ENCODE measurements at places on chromosomes 7 and 10.

- DNase-seq = no peak
Observed at GRCh38 chr7:42175834-42176723, 60.9 kb downstream of the GLI3 start.

GRCh38 chr10:75466886-75467285, 35.5 kb downstream of the LRMDA start:
- DNase-seq = no peak

DNA sequence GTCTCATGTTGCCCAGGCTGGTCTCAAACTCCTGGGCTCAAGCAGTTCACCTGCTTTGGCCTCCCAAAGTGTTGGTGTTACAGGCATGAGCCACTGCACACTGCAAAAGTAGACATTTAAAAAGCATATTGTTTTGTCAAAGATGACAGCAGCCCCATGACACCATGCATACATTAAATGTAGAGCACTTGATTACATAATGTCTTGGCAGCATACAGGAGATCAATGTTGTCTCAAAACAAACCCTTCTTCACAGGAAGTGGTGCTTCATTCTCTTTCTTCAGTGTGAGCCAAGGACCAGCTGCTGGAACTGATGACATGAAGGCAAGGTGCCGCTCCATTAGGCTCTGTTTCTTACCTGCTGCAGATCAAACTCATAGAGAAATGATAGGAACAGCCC, 218.4 kb downstream of the KLF6 start:
- DNase-seq = peak; percentile 17

- no peak for DNase-seq
Observed at GRCh38 chr10:73648975-73649829, 6.6 kb downstream of the SYNPO2L start.

- DNase-seq = no peak
Observed at GRCh38 chr7:90768301-90768700, 172.2 kb downstream of the CDK14 start.

GRCh38 chr10:1367938-1368841, 312.0 kb downstream of the WDR37 start:
- DNase-seq = no peak

- no peak for DNase-seq
Observed at GRCh38 chr10:70430493-70431445, 10.7 kb downstream of the NODAL start.

GRCh38 chr7:157735826-157736225, 399.0 kb downstream of the DNAJB6 start:
- no peak for DNase-seq

GRCh38 chr10:70907637-70908405, 19.5 kb upstream of the PCBD1 start:
- DNase-seq = no peak

DNA sequence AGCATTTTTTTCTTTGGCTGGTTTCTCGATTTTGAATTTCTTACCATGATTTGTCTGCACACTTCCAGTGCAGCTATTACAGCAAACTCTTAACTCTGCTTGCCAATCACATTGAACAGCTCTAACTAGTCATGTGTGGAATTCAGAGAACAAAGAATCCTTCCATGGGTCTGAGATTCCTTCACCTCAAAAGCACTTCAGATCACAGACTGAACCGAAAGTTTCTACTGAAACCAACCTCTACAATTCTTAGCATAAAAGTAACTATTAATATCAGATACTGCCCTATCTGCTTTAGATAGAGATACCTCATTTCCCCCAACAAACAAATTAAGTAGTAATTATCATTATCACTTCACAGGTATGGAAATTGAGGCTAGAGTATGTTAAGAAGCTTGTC, 56.5 kb upstream of the SP4 start:
- DNase-seq = no peak

DNA sequence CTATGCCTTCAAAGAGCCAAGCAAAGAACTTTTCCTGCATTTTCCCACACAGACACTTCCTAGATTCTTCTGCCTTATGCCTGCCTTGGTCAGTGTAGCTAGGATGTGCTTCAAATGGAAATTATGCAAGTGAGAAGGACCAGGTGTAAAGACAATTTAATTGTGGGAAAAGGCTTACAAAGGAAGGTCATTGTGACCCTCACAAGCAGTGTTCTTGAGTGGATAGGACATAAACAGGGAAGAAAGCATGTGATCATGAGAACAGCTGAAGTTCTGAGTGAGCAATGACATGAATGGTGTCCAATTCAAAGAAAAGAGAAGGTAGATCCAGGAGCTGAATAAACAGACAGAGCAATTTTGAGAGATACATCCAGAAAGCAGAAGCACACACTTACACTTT, 1.3 kb upstream of the PIP start:
- DNase-seq = no peak

- DNase-seq = no peak
Observed at GRCh38 chr10:80188713-80189112, 16.6 kb downstream of the ANXA11 start.

GRCh38 chr10:113399065-113399464, 153.8 kb upstream of the HABP2 start:
- no peak for DNase-seq

GRCh38 chr10:87913156-87913921, 49.9 kb downstream of the PTEN start:
- DNase-seq = no peak

GRCh38 chr10:114027041-114027394, 16.6 kb upstream of the ADRB1 start:
- DNase-seq = no peak

- no peak for DNase-seq
Observed at GRCh38 chr10:118981946-118982345, 47.6 kb upstream of the NANOS1 start.

DNA sequence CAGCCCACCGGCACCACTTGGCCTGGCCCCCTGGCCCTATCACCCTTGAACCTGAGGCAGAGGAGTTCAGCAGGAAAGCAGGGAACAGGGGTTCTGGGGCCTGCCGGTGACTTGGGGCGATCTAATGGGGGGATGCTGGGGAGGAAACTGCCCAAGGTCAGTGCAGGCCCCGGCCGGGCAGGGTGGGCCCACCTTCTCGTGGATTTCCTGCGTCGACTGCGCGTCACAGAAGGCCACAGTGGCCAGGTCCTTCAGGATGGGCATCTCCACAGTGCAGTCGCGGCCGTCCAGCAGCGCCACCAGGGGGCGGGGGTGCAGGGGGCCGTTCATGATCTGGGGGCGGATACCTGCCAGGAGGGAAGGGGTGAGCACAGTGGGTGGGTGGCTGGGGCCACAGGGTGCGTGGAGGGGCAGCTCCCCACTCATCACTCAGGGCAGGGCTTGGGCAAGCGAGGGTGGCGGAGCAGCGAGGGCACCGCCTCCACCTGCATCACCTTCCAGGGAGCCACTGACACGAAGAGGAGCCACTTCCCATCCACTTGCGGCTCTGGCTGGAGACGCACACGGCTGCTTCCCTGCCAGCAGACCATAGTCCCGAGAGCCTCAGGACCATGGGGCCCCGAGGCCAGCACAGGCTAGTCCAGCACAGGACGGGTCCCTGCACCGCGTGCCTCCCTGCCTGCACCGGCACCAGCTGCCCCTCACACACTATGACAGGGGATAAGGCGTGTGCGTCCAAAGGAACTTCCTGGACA, 61.4 kb downstream of the ZRANB1 start:
- DNase-seq = no peak

- no peak for DNase-seq
Observed at GRCh38 chr7:100472854-100473499, 6.0 kb downstream of the TSC22D4 start.

- no peak for DNase-seq
Observed at GRCh38 chr7:122674502-122674901, 24.4 kb downstream of the RNF133 start.

GRCh38 chr7:121398246-121398645, 2.1 kb upstream of the FAM3C start:
- DNase-seq = no peak

GRCh38 chr7:157622000-157622399, 285.2 kb downstream of the DNAJB6 start:
- DNase-seq = peak; percentile 41

- DNase-seq = no peak
Observed at GRCh38 chr7:91198371-91198770, 65.9 kb upstream of the FZD1 start.

GRCh38 chr7:148507787-148508186, 82.8 kb upstream of the C7orf33 start:
- no peak for DNase-seq

- no peak for DNase-seq
Observed at GRCh38 chr10:62581351-62581750, 207.2 kb downstream of the ZNF365 start.

DNA sequence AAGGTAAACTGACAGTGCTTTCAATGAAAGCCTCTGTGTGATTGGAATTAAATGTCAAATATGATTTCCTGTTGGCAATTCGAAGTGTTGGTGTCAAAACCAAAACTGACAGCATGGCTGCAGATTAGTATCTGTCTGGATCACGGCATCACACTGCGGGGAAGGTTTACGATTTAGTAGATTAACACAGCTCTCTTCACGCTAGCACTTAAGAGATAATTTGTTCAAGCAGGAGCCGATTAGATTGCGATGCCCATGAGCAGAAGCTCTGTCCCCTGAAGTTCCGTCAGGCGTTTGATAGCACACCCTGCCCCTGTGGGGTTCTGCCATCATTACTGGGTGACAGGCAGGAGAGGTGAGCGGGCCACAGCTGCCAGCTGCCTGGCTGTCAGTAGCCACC, 279.5 kb upstream of the AUTS2 start:
- no peak for DNase-seq

DNA sequence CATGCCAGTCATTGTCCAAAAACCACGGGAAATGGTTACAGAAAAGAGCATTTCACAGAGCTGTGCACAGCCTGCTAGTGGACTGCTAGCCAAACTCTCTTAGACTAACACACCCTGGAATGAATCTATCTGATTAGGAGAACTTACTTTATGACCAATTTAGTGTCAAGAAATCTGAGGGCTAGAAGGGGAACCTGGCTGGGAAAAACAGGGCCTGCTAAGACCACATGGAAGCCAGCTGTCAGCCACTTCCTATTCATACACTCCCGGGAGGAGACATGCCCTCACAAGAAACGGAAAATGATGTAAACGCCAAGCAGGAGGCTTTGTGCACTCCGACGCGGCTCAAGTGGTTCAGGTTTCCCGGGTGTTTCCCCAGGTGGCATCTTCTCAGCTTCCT, 54.8 kb downstream of the MPP7 start:
- no peak for DNase-seq

DNA sequence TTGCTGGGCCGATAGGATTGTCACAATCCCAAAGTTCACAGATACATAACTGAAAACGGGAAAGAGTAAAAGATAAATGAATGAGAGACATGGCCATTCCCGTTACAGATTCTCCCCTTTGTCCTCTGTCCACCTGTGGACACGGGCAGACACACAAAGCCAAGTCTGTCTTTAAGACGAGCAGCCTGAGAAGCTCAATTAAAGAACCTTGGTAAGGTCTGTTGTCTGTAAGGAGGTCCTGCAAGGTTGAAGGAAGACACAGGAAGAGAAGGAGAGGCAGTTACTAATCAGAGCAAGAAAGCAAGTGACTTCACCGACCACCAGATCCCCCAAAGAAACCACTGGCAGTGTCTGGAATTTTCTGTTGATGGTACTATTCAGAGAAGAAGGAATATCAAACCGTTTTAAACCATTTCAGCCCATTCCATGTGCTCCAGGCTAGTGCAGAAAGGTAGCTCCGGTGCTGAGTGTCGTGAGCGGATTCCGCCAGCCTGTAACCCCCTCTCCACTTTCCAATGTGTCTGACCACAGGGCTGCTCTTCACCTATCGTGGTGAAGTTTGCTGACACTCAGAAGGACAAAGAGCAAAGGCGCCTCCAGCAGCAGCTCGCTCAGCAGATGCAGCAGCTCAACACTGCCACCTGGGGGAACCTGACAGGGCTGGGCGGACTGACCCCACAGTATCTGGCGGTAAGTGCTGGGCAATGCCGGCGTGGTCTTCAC, 252.6 kb downstream of the CELF2 start:
- DNase-seq = peak; percentile 69

GRCh38 chr7:75931680-75932079, 16.7 kb downstream of the POR start:
- DNase-seq = no peak

- DNase-seq = peak; percentile 50
Observed at GRCh38 chr7:106947244-106947728, 82.2 kb downstream of the PIK3CG start.

DNA sequence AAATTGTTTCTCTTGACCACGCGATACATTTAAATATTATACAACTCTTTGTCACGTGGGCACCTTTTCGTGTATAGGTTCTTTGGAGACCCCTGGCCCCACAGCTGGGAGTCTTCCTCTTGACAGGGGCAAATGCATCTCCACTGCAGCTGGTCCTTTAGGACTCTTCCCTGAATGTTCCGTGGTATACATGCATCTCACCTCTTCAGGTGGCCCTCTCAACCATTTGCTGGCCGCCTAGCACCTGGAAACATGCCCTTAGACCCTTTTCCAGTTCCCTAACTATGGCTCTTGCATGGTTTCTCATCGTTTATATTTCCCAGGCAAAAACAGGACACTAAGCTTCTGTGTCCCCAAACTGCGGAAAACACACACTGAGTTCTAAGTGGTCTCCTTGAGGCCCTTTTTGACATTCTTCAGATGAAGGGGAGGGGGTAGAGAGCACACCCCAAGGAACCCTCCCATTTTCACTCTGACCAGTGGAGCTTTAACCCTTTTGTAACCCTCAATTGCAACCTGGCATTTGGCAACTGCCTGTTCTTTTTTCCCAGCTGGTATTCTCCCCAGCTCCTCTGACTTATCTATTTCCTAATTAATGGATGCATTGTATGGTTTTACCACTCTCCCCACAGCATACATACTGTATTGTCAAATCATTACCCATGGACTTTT, 20.6 kb downstream of the HNRNPA2B1 start:
- DNase-seq = no peak

GRCh38 chr7:79434098-79434497, 19.4 kb downstream of the MAGI2 start:
- DNase-seq = no peak

DNA sequence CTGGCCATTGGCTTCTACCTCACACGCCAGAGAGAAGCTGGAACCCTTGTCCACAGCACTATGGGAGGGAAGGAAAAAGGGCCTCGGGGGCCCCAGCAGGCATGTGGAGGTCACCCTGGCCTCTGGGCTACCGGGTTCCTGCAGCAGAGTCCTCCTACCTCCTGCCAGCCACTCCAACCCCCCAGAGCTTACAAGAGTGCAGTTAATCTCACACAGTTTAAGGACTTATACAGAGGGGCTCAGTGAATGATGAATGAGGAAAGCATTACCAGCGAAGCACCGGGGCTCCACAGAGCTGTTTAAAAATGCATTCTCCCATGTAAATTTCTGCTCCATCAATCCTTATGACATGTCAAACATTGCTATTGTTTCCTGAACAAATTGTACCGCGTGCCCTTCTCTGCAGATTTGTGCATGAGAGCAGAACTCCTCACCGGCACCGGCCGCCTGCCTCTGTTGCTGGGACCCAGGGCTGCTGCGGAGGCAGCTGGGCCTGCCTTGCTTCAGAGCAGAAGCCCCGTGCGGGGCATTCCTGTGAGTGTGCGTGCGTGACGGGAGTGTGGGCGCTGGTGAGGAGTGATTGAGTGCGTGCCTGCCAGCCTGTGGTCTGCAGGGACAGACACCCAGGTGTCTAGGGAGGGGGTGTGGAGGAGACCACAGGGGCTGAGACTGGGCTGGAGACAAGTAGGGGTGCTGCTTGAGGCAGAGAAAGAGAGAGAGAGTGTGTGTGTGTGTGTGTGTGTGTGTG, 52.8 kb downstream of the C10orf105 start:
- no peak for DNase-seq

All from activated CD8-positive, alpha-beta T cell treated with anti-CD3 and anti-CD28 coated beads, Interleukin-2, amount 10 ng/mL, durations not matched to agents 7 days and 5 days (primary cell).